ENCODE measurements at places on chromosomes 4 and X. TPM values are rescaled to one million over a fixed set of nuclear protein-coding genes. Genes with fewer than 3 reads are reported as not detected.

Gene LUZP4
- not detected for total RNA-seq

Gene XK
- 7.8 TPM for total RNA-seq

Gene OTUD6A
- not detected for total RNA-seq

Gene SSX3
- not detected for total RNA-seq

Gene ADD1
- total RNA-seq: 282 TPM

Gene CLGN
- total RNA-seq: 0.47 TPM

Gene NSG1
- 1.3 TPM for total RNA-seq

Gene WWC2
- 51.9 TPM for total RNA-seq

Gene STAP1
- total RNA-seq: 0.35 TPM

Gene SYNPO2
- total RNA-seq: 29.0 TPM

Gene TCEAL2
- 1.8 TPM for total RNA-seq

Gene TMEM271
- 0.06 TPM for total RNA-seq

Gene SPOCK3
- total RNA-seq: 6.1 TPM

Gene TBX22
- 2.8 TPM for total RNA-seq

Gene SOWAHB
- 7.1 TPM for total RNA-seq

Gene CCKAR
- 0.12 TPM for total RNA-seq

Gene TMEM150C
- 17.7 TPM for total RNA-seq

Gene CXCL3
- total RNA-seq: 2.6 TPM

Gene MGST2
- total RNA-seq: 34.9 TPM

Gene FGFR3
- 97.0 TPM for total RNA-seq

Gene UGT2B15
- not detected for total RNA-seq

Gene ADAD1
- total RNA-seq: not detected

Gene SLC39A8
- 19.6 TPM for total RNA-seq

Gene ADH1A
- 0.35 TPM for total RNA-seq

Gene SMARCA1
- 61.7 TPM for total RNA-seq

Gene TMA16
- total RNA-seq: 20.9 TPM

Gene MND1
- total RNA-seq: 4.4 TPM

Gene MAGIX
- 9.5 TPM for total RNA-seq
